ENCODE measurements at places on chromosomes 12 and 14.

GRCh38 chr12:50845021-50845647 lies 2.4 kb downstream of the TMPRSS12 start:
- H3K4me1 ChIP-seq, result no peaks in the 10 kb centered on the region
- H3K27ac ChIP-seq, result no peak overlapping the region
- H3K27me3 ChIP-seq, result no peaks in the 10 kb centered on the region
- DNase-seq, result no peak
- no peaks in the 10 kb centered on the region for H3K36me3 ChIP-seq

DNA sequence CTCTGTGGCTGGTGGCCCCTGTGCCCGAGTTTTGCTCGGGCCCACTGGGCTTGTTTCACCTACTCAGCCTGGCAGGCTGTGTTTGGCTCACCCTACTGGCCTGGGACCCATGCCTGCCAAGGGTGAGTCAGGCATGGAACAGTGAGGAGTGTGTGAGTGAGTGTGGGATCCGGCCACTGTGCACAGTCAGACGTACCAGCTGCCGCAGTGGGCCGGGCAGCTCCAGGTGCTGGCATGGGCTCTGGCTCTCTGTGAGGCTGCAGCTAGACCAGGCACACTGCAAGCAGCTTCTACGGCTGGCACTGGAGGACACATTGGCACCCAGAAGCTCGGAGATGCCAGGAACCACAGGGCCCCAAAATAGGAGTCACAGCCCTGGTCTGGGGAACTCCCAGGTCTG lies 40.6 kb downstream of the HSD17B6 start:
- H3K36me3 ChIP-seq, result no peaks in the 10 kb centered on the region
- H3K4me1 ChIP-seq, result no peaks in the 10 kb centered on the region
- no peak for DNase-seq

DNA sequence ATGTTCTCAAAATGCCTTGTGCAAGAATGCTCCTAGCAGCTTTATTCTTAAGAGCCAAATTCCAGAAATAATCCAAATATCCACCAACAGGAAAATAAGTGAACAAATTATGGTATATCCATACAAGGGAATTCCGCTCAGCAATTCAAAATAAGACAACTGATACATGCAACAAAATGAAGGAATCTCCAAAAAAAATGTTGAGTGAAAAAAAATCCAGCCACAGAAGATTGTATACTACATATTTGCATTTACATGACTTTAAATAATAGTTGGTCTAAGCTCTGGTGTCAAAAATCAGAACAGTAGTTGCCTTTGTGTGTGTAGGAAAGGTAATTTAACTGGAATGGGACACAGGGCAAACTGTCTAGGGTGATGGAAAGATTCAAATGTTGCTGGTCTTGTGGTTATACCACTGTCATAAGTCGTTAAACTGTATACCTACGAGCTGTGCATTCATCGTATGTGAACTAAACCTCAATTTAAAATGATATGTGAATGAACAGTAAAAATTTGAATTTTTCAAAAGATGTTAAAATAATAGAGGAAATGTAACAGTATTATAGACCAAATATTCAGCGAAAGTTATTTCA lies 3.2 kb downstream of the CD69 start:
- H3K4me3 ChIP-seq, result no peak overlapping the region
- peaks cover 37% of the 10 kb centered on the region for H3K4me1 ChIP-seq
- DNase-seq, result no peak
- no peaks in the 10 kb centered on the region for H3K27me3 ChIP-seq

GRCh38 chr14:69685218-69685616 lies 73.8 kb downstream of the SUSD6 start:
- H3K36me3 ChIP-seq, result no peaks in the 10 kb centered on the region
- H3K27me3 ChIP-seq, result no peaks in the 10 kb centered on the region
- no peak overlapping the region for H3K4me3 ChIP-seq
- H3K4me1 ChIP-seq, result peaks cover 56% of the 10 kb centered on the region
- peak overlapping the region; percentile 72 for H3K27ac ChIP-seq

DNA sequence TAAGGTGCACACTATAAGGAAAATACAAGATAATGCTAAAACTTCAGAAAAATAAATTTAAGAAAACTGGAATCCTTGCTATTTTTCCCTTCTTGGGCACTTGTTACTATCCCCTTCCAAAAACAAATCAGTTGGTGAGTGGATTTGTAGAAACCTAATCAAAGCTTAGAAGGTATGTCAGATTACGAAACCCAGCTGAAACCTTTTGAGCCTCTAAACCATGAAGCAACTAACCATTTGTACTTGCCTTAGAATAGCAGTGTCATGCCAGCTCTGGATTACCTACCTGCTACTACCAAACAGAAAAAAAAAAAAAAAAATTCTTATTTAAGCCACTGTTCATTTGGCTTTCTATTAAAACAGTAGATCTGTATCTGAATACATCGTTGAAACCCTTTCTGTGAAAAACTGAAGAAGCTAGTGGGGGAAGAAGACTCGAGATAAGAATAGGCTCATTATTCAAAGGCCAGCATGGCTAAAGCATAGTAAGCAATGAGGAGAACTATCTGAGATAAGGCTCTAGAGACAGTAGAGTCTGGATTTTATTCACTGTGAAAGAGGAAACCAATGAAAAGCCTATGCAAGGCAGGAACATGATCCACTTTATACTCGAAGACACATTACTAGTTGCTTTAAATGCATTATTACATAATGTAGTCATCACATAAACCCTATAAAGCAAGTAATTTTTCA lies 30.2 kb downstream of the OSBPL8 start:
- no peak overlapping the region for H3K4me3 ChIP-seq
- peak overlapping the region; percentile 21 for H3K27ac ChIP-seq
- DNase-seq, result no peak
- no peaks in the 10 kb centered on the region for H3K4me1 ChIP-seq

DNA sequence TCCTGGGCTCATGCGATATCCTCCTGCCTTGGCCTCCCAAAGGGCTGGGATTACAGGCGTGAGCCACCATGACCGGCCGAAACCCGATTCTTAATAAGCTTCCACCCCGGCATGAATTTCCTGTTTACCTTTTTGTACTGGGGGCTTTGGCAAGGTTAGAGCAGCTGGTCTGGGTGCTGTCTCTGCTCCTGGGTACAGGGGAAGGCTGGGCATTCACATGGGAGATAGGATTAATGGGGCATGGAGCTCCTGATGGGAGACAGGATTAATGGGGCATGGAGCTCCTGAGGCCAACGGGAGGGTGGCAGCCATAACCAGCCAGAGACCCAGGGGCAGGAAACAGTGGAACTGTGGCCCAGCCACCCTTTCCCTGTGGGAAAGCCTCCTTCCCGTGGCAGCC lies 69.5 kb upstream of the DICER1 start:
- H3K27ac ChIP-seq, result no peak overlapping the region
- H3K27me3 ChIP-seq, result no peaks in the 10 kb centered on the region
- H3K4me1 ChIP-seq, result no peaks in the 10 kb centered on the region
- H3K36me3 ChIP-seq, result peaks cover 13% of the 10 kb centered on the region
- DNase-seq, result no peak
- H3K4me3 ChIP-seq, result no peak overlapping the region

DNA sequence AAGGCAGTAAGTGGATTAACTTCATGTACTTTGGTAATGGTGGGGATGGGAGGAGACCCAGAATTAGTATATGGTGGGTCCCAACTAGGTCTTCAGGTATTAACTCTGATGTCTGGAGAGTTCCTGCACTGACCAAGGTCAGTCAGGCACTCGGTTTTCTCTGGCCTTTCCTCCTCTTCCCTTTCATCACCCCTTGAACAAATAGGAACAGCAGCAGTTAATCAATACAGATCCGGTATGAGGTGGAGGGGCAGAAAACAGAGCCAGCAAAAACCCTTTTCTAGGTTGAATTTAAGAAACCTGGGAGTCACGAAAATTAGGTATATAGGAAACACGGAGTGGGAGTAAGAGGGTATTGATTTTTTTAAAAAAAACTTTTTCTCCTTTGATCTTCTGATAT lies 4.0 kb downstream of the PFKM start:
- H3K4me1 ChIP-seq, result peaks cover 13% of the 10 kb centered on the region
- H3K27ac ChIP-seq, result no peak overlapping the region
- H3K36me3 ChIP-seq, result no peaks in the 10 kb centered on the region
- H3K27me3 ChIP-seq, result peaks cover 2% of the 10 kb centered on the region

DNA sequence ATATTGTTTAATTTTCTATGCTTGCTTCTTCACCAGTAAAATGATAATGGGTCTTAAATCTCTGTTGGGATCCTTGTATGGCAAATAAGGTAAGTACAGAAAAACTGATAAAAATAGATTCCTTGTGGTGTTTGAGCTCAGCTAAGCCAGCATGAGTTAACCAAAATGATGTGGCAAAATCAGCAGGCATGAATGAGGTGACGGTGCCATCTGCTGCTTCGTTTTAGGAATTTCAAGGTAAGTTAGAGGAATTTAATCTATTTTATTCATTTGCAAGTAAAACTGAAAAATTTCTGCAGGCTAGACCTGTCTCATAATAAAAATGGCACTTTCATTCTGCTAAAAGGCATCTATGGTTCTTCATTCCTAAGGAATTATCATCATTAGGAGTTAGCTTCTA lies 10.0 kb upstream of the CLEC7A start:
- no peaks in the 10 kb centered on the region for H3K27me3 ChIP-seq
- H3K27ac ChIP-seq, result no peak overlapping the region
- no peak overlapping the region for H3K4me3 ChIP-seq
- no peaks in the 10 kb centered on the region for H3K36me3 ChIP-seq
- DNase-seq, result peak; percentile 72
- H3K4me1 ChIP-seq, result peaks cover 6% of the 10 kb centered on the region

- no peaks in the 10 kb centered on the region for H3K4me1 ChIP-seq
- H3K27me3 ChIP-seq, result no peaks in the 10 kb centered on the region
- no peaks in the 10 kb centered on the region for H3K36me3 ChIP-seq
- no peak overlapping the region for H3K4me3 ChIP-seq
- no peak overlapping the region for H3K27ac ChIP-seq
Observed at GRCh38 chr12:68080577-68080976, 79.0 kb downstream of the IFNG start.

DNA sequence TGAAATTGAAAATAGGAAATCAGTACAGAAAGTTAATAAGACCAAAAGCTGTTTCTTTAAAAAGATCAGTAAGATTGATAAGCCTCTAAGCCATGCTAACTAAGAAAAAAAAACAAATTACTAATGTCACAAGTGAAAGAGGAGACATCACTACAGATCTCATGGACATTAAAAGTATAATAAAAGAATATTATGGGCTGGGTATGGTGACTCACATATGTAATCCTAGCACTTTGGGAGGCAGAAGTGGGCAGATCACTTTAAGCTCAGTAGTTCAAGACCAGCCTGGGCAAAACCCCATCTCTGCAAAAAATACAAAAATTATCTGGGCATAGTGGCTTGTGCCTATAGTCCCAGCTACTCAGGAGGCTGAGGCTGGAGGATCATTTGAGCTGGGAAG lies 30.5 kb downstream of the B4GALNT3 start:
- H3K4me3 ChIP-seq, result no peak overlapping the region
- no peak for DNase-seq
- H3K27ac ChIP-seq, result no peak overlapping the region
- H3K4me1 ChIP-seq, result no peaks in the 10 kb centered on the region

DNA sequence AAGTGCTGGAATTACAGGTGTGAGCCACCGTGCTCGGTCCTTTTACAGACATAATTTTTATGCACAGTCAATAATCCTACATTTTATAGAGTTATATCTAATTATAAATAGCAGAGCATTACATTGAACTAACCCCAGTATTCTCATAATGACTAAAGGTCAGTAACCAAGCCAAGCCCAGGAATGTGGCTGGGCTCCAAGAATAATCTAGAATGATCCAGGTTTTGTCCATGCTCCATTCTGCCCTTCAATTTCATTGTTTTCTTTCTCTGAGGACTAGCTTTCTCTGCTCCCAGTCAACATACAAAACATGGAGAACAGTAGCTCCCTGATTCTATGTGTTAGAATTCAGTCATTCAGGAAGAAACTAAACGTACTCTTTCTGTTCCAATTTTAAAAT lies 92.1 kb upstream of the KRR1 start:
- H3K36me3 ChIP-seq, result no peaks in the 10 kb centered on the region
- H3K27ac ChIP-seq, result no peak overlapping the region
- H3K27me3 ChIP-seq, result no peaks in the 10 kb centered on the region
- no peak overlapping the region for H3K4me3 ChIP-seq
- DNase-seq, result no peak
- no peaks in the 10 kb centered on the region for H3K4me1 ChIP-seq

DNA sequence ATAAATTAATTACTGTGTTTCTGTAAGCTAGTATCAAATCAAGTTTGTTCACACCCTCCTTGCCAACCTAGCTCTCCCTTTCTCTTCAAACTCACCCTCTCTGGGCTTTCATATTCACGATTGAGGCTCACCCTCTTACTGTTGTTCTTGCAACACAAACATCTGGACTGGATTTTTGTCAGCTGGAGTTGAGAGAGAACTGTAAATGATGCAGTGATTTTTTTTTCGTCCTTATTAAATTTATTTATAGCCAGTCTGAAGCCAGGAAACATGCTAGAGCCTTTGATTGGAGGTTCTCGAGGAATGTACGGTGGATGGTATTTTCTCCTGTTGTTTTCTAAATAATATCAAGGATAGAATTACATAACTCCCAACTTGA lies 485.1 kb downstream of the ZFP36L1 start:
- no peak for DNase-seq
- H3K4me3 ChIP-seq, result no peak overlapping the region
- H3K27ac ChIP-seq, result no peak overlapping the region
- H3K36me3 ChIP-seq, result no peaks in the 10 kb centered on the region
- no peaks in the 10 kb centered on the region for H3K27me3 ChIP-seq

DNA sequence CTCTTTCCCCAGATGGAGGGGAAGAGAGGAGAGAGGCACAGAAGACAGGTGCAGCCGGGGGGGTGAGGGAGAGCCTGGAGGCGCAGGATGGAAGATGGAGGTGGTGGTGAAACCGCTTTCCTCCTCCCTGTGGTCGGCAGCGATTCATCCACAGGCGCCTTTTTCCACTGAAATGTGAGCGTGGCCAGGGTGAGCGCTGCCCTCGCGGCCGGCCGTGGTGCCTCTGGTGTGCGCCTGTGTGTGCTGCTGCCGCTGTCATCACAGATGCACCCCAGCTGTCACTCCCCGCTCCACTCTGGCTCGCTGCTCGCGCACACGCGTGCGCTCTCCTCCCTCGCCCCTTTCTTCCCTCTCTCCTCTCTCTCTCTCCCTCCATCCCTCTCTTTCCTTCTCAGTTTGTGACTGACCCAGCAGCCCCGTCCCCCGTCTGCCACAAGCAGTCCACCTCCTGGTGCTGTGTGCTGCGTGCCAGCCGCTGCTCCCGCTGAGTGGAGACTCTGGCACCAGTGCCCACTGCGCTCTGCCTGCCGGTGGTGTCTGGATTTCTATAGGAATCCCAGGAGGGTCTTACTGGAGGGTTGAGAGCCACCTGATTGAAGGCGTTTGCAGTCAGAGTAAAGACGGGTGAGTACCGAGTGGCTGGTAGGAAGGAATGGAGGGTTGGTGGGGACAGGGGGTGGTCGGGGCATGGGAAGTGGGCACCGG lies at the start of gene LRTM2:
Gene LRTM2 (plus strand): TSS at position 375 of the 705 bp plus-strand sequence. CDS start 7,584 bp downstream, outside the sequence.
- no peak within 1 kb of the TSS for H3K27ac ChIP-seq
- H3K36me3 ChIP-seq, result no peaks in the 10 kb centered on the region
- H3K27me3 ChIP-seq, result peaks cover 36% of the 10 kb centered on the region
- H3K4me1 ChIP-seq, result peaks cover 6% of the 10 kb centered on the region
- H3K4me3 ChIP-seq, result no peak within 1 kb of the TSS
- DNase-seq, result no peak

GRCh38 chr14:54667026-54667744 lies 100.3 kb downstream of the SAMD4A start:
- no peaks in the 10 kb centered on the region for H3K27me3 ChIP-seq
- no peaks in the 10 kb centered on the region for H3K4me1 ChIP-seq
- H3K4me3 ChIP-seq, result no peak overlapping the region
- no peak for DNase-seq
- H3K36me3 ChIP-seq, result no peaks in the 10 kb centered on the region
- H3K27ac ChIP-seq, result no peak overlapping the region
